ENCODE measurements at places on chromosomes 1 and 21.

GRCh38 chr1:206658981-206659273, 23.6 kb downstream of the DYRK3 start:
- no peak for DNase-seq

DNA sequence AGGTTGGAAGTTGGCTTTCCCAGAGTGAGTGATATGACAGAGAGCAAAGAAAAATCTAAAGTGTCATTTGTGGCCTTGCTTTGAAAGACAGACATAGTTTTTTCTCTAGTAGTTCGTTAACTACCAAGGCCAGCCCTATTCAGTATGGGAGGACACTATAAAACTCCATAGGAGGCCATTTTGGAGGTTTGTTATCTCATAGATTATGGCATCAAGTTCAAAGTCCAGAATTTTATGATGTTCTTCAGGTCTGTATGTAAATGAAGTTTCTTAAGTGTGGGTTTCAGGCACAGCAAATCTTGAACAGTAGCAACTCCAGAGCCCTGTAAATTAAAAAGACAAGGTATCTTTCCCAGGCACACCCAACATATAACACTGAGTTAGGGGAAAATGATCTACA, 437.1 kb downstream of the PLPP3 start:
- DNase-seq: no peak

DNA sequence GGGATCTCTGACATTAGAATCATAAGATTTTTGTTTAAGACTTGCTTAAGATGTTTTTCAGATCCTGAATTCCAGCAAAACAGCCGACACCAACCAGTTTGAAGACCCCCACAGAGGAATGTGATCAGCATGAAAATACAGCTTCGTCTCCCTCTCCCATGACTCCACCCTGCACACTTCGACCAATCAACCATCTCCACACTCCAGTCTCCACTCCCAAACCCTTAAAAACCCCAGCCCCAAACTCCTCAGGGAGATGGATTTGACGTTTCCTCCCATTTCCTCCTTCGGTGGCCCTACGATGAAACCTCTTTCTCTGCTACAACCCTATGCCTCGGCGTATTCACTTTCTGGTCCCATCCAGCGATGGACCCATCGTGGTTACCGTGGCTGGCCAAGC, 30.1 kb upstream of the KIF26B start:
- DNase-seq: no peak

- DNase-seq: no peak
These were observed 101.6 kb upstream of the RUNX1 start for GRCh38 chr21:35150562-35151226.

- DNase-seq: no peak
These were observed 387.6 kb downstream of the PCP4 start for GRCh38 chr21:40254540-40255465.

- no peak for DNase-seq
These were observed 7.6 kb downstream of the DENND2D start for GRCh38 chr1:111192658-111193519.

- DNase-seq: no peak
These were observed 17.9 kb upstream of the SDE2 start for GRCh38 chr1:226017070-226017469.

All from NCI-H1694 treated with DMSO at 0.1 percent for 48 hours (cell line).